ENCODE measurements at places on chromosomes 13 and 19.

- DNase-seq, result no peak
Measured at GRCh38 chr13:77372275-77372674, 45.4 kb upstream of the MYCBP2 start.

DNA sequence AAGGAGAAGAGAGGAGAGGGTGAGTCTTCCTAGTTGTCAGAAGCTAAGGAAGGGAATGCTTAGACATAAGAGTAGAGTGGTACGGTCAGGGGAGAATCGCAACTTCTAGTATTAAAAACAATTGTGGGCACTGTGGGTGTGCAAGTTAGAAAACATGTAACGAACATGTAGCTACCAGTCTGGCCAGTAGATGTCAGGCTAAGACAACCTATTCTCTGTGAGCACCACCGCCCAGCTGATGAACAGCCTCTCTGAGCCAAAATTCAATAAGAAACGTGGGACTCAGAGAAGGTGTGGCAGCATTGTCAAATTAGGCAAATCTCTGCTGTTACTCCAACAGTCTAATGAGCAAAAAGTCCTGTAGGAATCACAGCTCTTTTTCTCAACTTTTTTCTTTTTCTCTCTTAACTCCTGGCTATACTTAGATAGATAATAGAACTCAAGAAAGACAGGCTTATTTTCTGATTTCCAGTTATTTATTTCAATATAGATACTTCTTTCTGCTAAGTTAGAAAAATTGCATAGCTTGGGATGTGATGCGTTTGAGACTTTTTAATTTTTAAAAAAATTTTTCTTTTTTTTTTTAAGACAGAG is 186.2 kb downstream of the USP12 start:
- DNase-seq, result peak; percentile 69

DNA sequence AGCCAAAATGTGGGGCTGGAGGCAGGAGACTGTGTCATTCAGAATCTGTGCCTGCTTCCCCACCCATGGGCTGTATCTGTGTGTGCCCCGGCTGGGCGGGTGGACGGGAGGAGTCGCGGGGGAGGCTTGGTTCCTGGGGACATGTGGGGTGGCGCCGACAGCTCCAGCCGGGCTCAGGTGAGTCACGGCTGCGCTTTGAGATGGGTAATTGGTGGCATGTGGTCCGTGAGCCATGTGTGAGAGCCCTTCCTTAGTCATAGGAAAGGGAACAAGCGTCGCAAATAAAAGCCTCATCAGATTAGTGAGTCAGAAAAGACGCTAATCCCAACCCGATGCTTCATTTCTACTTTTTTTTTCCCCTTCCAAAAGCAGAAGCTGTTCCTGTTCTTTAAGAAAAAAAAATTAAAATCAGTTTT is 118.6 kb upstream of the ZNF536 start:
- no peak for DNase-seq

- DNase-seq, result no peak
Measured at GRCh38 chr13:106471957-106472543, 63.4 kb downstream of the EFNB2 start.

DNA sequence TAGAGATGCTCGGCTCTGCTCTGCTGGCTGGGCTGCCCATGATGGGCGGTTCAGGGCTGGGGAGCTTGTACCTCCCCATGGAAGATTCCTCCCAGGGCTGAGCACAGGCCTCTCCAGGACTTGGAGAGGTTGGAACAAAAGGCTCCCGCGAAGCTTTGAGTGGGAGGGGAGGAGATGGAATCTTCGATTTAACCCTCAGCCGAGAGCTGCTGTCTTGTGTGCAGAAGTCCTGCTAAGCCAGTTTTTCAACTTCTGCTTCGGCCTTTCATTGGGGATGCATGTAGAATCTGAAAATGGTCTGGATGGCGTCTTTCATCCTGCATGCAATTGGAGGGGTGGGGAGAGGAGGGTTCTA is 163.3 kb downstream of the KDM4B start:
- no peak for DNase-seq

DNA sequence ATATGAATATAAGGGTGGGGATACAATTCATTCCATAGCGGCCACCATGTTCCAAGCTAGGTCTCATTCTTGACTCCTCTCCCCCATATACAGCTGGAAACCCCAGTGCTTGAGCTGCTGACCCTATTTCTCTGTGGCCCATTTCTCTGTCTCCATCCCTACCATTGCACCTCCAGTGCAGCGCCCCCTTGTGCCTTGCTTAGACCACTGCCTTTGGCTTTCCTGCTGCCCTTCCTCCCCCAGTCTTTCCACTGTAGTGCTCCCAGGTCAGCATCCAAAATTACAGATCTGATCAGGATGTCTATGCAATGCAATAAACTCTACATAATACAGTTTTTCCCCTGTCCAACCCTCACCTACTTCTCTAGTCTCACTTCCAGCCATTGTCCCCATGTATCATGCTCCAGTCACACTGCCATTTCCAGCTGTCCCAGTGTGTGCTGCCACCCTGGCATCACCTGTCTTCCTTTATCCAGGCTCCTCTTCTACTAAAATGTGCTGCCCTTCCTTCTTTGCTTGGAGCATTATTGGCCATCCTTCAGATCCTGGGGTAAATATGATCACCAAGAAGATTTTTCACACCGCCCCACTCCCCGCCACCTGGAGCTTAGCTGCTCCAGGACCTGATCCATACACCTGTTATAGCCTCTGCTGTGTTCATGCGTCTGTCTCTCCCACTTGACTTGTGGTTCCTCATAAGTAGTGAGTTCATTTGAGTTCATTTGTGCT is 199.4 kb upstream of the IPO5 start:
- DNase-seq, result no peak

DNA sequence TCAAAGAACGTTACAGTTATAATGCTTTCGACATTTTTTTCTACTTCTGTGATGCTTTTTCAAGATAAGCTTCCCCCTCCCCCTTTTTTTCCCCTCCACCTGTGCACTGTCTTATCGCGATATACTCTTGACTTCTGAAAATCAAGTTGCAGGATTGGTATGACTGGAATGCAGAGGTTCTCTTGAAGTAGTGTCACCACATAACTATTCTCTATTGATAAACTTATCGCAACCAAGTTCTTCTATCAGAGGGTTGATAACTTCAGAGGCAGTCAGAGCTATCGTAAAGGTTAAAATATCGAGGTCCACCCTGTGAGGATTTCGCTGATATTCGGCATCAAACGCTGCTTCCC is 820 bp downstream of the EID2 start:
- no peak for DNase-seq

DNA sequence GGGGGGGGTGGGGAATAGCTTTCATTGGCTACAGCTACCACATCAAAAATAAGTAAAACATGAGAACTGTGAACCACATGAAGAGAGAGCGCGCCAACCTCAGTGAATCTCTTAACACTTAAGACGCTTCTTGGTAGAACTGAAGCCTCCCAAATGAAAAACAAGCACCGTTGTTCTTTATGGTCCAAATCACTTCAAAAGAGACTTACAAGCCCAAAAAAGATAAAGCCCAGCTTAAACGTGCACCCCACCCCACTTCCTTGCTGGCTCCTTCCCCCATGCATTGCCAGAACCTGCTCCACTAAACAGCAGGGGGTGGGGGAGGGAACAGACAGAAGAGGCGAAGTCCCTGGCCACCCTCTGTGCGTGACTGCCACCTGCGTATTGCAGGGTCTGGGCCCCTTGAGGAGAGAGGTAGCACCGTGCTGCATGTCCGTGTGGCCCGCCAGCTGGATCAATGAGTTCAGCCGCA is 479.1 kb downstream of the FOXO1 start:
- peak; percentile 59 for DNase-seq

- DNase-seq, result peak; percentile 53
Measured at GRCh38 chr19:36488846-36489117, 579 bp downstream of the ZNF566 start.

- DNase-seq, result peak; percentile 51
Measured at GRCh38 chr19:46840498-46840942, 10.1 kb downstream of the AP2S1 start.

DNA sequence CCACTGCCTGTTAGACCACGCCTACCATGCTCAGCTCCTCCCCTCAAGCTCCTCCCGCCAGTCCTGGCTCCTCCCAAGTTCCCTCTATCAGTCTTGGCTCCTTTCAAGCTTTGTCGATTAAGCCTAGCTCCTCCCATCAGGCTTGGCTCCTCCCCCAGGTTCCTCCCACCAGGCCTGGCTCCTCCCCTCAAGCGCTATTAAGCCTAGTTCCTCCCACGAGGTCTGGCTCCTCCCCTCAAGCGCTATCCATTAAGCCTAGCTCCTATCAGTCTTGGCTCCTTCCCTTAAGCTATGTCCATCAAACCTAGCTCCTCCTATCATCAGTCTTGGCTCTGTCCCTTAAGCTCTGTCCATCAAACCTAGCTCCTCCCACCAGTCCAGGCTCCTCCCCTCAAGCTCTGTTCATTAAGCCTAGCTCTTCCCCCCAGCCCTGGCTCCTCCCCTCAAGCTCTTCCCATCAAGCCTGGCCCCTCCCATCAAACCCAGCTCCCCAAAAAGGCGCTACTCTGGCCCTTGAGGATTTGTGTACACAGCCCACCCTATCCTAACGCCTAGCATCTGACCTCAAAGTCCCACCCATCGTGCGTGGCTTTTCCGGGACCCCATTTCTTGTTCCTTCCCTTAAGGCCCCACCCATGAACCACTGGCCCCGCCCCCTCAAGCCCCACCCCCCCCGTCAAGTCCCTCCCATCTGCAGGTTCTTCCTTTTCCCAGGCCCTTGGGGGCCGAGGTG is 10.0 kb downstream of the CAMSAP3 start:
- peak; percentile 13 for DNase-seq

- DNase-seq, result peak; percentile 78
Measured at GRCh38 chr19:10289167-10289835, 451 bp upstream of the ICAM5 start.

GRCh38 chr19:8585894-8586750 is 8.9 kb upstream of the MYO1F start:
- DNase-seq, result peak; percentile 71

- no peak for DNase-seq
Measured at GRCh38 chr13:95375706-95376105, 74.5 kb upstream of the ABCC4 start.

DNA sequence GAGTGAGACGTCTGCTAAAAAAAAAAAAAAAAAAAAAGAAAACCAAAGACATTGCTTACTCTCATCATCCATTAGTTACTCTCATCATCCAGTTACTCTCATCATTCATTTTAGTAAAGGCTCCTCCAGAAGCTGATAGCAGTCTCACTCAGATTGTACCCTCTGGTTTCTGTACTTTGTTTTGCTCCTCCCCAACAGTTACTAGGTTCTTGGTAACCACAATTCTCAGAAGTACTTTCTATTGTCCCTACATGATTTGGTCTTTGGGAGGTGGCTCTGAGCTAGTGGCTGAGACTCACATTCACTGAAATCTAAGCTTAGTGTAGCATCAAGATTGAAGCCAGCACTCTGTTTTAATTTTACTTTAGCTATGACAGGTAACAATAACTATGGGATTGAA is 14.3 kb downstream of the ERICH4 start:
- DNase-seq, result no peak

- no peak for DNase-seq
Measured at GRCh38 chr13:83340170-83340569, 542.1 kb downstream of the SLITRK1 start.

DNA sequence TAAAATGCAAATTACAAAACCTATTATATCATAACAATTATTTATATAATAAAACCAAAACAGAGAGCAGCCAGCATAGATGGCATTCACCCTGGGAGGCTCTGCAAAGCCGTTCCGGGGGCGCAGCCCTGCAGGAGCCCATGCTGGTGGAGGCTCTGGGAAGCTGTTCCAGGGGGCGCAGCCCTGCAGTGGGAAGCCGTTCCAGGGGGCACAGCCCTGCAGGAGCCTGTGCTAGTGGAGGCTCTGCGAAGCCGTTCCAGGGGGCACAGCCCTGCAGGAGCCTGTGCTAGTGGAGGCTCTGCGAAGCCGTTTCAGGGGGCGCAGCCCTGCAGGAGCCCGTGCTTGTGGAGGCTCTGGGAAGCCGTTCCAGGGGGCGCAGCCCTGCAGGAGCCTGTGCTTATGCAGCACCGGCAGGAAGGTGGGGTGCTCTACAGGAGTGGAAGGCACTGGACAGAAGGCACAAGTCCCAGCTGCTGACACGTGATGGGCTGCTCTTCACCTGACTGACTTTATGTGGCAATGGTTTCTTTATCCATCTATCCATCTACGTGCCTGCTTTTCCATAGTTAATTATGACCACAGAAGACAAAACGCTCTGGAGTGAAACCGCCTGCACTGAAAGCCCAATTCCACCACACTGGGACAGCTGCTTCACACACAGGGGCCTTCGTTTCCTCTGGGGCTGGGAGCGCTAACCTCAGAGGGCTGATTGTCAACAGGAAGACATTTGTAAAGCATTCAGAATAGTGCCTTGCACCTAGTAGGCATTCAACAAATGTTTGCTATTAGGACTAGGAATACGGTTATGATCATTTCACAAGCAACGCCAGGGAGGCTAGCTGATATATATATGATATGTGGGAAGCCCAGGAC is 23.7 kb downstream of the PCID2 start:
- no peak for DNase-seq

Measured in activated naive CD4-positive, alpha-beta T cell treated with Interleukin-2 at 50 U/mL for 16 hours (primary cell).